Fibroblast of skin of abdomen (primary cell): ENCODE measurements at places on chromosomes 11 and 22.

DNA sequence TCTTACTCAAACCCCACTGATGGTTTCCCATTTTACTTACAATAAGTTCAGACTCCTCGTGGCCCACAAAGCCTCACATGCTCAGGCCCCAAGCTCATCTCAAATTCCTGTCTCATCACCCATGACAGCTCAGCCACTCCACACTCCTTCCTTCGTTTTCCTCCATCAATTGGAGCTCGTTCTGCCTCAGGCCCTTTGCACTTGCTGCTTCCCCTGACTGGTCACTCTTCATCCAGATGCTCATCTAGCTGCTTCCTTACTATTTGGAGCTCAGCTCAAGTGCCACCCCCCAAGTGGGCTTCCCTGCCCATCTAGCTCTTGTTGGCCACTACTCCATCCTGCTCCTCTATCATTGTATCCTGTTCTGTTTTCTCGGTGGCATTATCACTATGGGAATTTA is 46.8 kb upstream of the LRRC32 start:
- DNase-seq, result no peak

- no peak for DNase-seq
Observed at GRCh38 chr11:34679681-34680080, 58.8 kb downstream of the EHF start.

GRCh38 chr11:6612213-6613041 is at the start of gene TAF10:
Gene TAF10, minus strand, starts transcription at chr11:6612216. Its CDS starts 27 bp downstream, at chr11:6612189.
- DNase-seq, result peak; percentile 97

- peak; percentile 97 for DNase-seq
Observed at GRCh38 chr11:33692013-33692504, 8.6 kb downstream of the C11orf91 start.

GRCh38 chr22:36384766-36385481 is 2.8 kb downstream of the MYH9 start:
- no peak for DNase-seq
